ENCODE measurements at places on chromosomes 7 and 10.

GRCh38 chr7:31302356-31302755, 38.2 kb downstream of the NEUROD6 start:
- DNase-seq, result no peak

GRCh38 chr10:59814878-59815277, 61.6 kb upstream of the MRLN start:
- DNase-seq, result no peak

GRCh38 chr7:120856621-120857352, 1.2 kb downstream of the TSPAN12 start:
- no peak for DNase-seq

GRCh38 chr7:156621652-156622051, 18.9 kb upstream of the RNF32 start:
- no peak for DNase-seq

DNA sequence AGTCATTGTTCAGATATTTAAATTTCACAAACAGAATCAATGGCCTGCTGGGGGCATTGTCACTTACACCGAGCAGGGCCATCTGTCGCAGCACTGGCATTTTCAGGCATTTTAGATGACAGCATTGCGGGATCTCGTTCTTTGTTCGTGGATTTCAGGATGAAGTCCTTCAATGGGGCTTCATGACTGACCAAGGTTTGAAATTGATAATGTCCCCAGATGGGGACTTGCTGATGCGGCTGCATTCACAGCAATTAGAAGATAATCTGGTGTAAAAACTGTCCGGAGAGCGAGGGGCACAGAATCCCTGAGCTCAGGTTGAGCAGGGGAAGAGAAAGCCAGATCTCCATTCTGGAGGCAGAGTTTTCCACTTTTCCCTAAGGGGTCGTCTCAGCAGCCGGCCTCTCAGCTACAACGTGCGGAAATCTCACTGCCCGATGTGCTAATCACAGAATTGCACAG, 1.9 kb upstream of the C7orf33 start:
- no peak for DNase-seq

DNA sequence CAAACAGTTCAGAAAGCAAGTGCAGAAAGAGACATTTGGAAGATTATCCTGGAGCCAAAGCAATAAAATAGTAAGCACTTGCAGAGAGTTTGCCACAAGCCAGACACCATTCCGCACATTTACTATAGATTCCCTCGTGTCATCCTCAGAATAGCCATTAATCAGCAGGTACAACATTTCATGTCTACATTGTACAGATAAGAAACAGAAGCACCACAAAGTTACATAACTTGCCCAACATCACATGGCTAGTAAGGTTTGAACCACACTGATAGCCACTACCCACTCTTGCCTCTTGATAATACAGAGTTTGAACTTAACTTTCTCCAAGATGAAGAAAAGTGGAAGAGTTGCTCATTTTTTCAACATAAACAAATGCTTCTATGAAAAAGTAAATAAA, 40.6 kb upstream of the GHITM start:
- DNase-seq, result no peak

DNA sequence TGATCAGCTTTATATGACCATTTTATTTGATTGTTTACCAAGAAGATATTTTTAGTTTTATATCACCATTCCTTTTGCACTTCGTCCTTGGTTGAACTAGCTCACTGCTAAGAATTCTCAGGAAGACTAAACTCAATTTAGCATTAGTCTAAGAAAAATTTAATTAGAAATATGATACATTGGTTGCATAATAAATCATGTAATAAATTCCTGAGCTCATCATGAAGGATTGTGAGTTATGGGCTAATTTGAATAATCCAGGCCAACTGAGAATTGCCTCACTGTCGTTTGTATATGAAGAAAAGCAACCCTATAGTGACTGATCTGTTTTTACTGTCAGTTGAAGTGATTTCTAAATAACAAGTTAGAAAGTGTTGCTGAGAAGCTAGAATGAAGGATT, 725.5 kb downstream of the DNAJB9 start:
- no peak for DNase-seq

DNA sequence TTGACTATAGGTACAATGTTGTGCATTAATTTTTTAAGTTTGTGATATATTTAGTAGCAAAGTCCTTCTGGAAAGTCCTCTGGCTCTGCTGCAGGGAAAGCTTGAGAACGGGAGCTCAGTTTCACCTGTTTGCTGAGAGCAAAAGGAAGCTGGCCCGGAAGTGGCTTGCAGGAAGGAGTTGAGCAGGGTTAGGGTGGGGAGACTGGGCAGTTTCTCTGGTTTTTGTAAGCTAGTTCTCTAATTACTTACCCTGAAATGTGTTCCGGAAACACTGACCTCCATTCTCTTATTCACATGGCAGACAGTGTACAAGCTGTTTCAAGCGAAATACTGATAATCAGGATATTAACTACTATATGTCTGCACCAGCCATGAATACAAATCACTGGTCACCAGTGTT, 22.3 kb downstream of the MAP3K8 start:
- peak; percentile 83 for DNase-seq

- no peak for DNase-seq
These were observed 235.0 kb downstream of the CCDC7 start for GRCh38 chr10:32680803-32681557.

- DNase-seq, result no peak
These were observed 36.6 kb upstream of the LEP start for GRCh38 chr7:128204455-128204854.

- no peak for DNase-seq
These were observed 50.6 kb downstream of the CHST15 start for GRCh38 chr10:124042656-124043309.

GRCh38 chr7:47291461-47292081, 290.3 kb downstream of the TNS3 start:
- no peak for DNase-seq

DNA sequence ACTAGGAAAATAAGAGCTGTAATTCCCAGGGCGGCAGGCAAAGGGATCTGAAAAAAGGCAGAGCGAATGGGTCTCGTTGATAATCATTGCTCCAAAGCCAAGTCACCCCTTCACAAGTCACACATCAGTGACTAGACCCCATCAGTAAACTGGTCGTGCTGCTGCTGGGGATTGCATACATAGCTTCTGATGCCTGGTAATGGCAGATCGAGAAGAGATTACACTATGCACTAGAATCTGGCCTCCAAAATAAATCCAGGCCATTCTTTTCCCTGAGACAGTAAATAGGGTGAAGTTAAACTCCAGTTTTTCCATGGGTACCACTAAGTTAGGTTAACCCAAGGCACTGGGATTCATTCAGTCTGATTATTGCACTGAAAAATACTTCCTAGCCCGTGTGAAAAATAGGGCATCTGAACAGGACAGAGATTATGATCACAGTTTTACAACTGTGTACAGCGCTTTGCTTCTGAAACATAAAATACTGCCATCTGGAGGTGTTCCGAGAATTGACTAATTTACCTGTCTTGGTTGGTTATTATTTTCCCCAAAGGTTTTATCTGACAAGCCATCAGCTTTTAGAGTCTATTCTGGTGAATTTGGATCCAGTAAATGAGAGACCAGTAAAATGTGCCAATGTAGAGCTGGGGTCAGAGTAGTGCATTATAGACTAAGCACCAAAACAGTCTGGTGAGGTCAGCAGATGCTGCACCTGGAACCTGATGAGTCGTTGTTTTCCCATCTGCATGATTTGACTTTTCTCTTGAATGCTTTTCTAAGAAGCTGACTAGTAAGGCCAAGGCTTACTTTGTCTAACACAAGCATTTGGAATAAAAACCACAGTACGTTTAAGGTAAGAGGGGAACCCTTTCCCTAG, 82.9 kb upstream of the AFAP1L2 start:
- DNase-seq, result no peak

DNA sequence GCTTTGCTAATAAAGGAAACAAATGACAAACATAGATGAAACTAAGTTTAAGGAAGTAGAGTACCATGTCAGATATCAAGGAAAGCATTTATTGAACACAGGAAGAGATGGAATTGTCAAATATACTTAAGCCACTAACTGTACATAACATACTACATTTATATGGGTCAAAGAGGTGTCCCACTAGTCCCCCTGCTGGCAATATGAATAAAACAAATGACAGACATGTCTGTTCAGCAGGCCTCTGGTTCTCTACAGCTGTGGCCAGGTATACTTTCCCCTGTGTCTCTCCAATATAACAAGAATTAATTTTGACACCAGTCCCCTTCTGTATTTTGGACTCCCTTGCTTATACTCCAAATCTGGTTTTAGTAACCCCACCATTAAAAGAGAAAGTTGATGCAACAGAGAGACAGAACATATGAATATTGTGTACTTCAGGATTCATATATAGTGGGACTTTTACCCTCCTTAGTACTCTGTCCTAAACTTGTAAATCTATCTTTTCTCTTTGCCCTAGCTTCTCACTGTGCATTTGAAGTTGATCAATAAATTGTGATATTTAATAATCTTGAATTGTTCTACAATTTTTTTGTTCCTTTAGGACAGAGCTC, 42.9 kb downstream of the CD36 start:
- no peak for DNase-seq

DNA sequence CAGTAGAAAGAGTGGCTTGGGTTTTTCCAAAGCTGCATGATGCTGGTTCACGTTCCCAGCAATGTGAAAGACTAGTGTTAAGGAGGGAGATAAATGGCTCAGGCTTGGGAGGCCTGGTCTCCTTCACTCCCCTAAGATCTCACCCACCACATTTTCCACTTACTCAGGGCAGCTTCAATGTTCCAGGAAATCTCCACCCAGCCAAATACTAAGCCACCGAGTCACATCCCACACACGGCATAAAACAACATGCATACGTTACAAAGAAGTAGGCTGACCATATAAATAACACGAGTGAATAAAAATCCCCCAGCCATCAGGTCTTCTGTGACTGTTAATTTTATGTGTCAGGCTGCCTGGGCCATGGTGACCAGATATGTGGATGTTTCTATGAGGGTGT, 303.5 kb downstream of the SFMBT2 start:
- DNase-seq, result no peak

- DNase-seq, result no peak
These were observed 35.7 kb downstream of the SLC29A3 start for GRCh38 chr10:71354776-71355175.

DNA sequence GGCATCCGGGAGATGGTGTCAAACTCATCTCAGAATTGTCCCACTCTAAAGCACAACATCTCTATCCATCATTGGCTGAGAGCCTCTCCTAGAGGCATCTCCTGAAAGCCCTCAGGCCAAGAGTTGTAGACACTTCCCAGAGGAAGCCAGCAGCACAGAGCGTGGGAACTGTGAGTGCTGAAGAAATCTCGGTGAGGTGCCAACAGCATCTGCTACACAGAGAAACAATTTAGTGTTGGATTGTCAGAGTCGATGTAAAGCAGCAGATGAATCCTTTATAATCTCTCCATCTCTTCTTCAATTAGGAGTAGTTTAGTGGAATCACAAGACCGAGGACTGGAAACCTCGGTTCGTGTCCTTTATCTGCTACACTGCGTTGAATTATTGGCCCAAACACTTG, 172.2 kb downstream of the C7orf25 start:
- DNase-seq, result no peak

GRCh38 chr10:36157486-36157885, 515.4 kb upstream of the FZD8 start:
- DNase-seq, result no peak

GRCh38 chr10:72744566-72744965, 52.6 kb downstream of the MCU start:
- DNase-seq, result no peak

DNA sequence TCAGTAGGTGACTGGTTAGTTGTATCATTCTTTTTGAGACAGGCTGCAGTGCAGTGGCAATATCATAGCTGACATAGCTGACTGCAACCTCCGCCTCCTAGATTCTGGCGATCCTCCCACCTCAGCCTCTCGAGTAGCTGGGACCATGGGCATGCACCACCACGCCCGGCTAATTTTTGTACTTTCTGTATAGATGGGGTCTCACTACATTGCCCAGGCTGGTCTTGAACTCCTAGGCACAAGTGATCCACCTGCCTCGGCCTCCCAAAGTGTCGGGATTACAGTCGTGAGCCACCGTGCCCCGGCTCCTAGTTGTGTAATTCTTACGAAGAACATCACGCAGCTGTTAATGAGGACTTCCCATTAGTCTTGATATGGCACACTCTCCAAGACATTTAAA, 123.4 kb upstream of the VKORC1L1 start:
- no peak for DNase-seq

DNA sequence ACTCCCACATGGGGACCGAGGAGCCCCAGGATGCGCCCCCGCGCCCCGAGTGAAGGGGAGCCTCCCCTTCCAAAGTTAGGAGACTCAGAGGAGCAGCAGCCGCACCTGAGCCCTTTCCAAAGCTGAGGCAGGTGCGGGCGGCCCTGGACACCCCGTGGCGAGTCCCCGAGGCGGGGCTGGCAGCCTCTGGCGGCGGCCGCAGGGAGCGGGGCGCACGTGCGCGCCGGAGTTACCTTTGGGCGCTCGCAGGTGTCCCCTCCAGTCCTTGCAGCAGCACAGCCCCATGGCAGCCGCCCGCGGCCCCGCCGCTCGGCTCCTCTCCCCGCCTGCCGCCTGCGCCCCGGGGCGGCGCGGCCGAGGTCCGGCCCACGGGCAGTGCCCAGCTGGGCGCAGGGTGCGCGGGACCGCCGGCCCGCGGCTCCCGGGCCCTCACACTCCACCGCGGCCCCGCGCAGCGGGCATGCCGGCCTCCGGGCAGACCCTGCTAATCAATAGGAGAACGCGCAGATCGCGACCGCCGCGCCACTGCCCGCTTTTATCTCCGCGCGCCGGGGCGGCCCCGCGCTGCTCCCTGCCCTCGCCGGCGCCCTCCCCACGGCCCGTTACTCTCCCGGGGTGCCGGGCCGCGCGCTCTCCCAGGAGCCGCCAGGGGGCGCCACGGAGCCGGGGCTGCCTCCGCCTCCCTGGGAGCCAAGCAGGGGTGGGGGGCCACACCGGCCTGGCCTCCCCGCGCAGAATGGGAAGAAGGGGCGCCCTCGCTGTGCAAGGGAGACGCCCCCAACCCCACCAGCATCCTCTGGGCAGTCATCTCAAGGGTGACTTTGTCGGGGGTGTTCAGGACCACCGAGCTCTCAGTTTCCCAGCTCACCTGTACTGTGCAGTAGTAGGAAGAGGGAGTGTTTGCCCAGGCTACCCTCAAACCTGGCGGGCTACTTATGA, 80.8 kb downstream of the ARHGAP22 start:
- no peak for DNase-seq

DNA sequence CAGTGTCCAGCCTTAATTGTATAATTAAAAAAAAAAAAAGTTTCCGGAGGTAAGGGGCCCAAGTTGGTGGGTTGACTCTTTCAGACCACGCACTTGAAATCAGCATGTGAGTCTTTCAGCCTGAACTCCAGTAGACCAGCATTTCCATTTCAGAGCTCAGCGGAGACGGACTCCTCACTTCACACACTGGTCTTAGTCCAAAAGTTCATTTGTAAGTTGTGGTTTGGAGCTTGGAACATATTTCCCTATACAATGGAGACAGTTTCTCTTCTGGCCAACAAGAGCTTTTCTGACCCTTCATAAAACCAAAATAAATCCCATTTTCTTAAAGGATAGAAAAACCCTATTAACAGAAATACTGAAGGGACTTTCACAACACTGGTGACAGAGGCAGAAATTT, 41.0 kb downstream of the ATXN7L1 start:
- DNase-seq, result no peak

GRCh38 chr7:69334701-69335100, 263.6 kb upstream of the AUTS2 start:
- DNase-seq, result no peak

- no peak for DNase-seq
These were observed 113.3 kb downstream of the ITGA8 start for GRCh38 chr10:15606377-15606776.
